ENCODE measurements at places on chromosomes 4 and X.

DNA sequence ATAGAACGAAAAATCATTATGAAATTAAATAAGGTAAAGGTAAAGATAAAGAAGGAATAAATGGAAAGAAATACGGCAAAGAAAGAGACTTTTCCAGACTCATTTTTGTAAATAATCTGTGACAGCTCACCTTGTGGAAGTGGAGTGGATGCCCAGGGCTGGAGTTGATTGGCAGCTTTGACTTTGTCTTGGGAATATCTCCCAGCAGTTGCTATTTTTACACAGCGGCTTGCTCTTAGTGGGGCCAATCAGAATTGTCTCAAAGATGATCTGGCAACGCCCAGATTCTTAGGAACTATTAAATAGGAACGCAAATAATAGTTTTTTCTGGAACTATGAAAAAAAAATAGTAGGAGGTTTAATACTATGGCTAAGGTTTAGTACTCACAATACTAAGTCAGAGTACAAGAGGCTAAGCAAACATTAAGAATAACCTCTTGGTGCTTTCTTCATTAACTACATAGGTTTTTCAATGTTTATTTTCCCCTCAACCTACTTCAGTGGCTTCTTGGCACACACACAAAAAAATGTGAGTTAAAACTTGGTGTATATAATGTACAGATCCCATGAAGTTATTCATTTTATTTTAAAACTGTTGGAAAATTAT is 132.7 kb downstream of the TRAM1L1 start:
- DNase-seq, result no peak

GRCh38 chrX:24124244-24124799 is 25.2 kb upstream of the ZFX start:
- DNase-seq, result no peak

- no peak for DNase-seq
Observed at GRCh38 chr4:163111588-163111987, 55.1 kb downstream of the NAF1 start.

DNA sequence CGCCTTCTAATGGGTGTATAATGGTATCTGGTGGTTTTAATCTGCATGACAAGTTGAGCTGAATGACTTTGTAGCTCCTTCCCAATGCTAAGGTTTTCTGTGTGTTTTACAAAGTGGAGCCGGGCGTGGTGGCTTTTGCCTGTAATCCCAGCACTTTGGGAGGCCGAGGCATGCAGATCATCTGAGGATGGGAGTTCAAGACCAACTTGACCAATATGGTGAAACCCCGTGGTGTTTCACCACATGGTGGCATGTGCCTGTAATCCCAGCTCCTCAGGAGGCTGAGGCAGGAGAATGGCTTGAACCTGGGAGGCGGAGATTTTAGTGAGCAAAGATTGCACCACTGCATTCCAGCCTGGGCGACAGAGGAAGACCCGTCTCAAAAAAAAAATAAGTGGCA is 28.9 kb downstream of the ARFIP1 start:
- DNase-seq, result no peak

- no peak for DNase-seq
Observed at GRCh38 chrX:24396931-24397279, 36.5 kb downstream of the SUPT20HL1 start.
